ENCODE measurements at places on chromosomes 2 and 18.

DNA sequence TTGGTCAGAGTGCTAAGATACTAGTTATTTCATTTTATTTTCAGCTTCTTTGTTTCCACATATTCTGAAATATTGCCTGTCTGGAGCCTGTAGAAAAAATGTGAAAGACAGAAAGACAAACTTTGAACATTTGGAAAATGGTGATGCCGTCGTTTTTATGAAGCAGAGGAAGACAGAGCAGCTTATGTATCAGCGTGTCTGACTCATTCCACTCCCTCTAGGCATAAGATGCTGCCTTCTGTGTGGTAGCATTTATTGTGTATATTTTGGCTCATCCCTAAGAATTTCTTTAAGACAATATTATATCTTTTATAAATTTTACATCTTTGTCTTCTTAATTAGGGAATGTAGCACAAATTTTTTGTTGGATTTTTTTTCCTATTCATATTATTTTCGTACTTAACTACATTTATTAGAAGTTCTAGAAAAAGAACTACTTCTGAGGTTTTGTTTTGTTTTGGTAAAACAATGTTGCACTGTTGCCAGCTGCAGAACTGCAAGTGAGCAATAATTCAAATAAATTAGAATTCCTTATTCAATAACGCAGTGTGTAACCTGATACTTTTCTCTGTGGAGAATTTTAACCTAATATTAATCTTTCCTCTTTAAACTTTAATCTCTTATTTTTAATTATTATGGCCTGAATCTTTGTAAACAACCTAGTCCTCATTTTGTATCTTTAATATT is 300.4 kb downstream of the ZNF407 start:
- no peak for DNase-seq

DNA sequence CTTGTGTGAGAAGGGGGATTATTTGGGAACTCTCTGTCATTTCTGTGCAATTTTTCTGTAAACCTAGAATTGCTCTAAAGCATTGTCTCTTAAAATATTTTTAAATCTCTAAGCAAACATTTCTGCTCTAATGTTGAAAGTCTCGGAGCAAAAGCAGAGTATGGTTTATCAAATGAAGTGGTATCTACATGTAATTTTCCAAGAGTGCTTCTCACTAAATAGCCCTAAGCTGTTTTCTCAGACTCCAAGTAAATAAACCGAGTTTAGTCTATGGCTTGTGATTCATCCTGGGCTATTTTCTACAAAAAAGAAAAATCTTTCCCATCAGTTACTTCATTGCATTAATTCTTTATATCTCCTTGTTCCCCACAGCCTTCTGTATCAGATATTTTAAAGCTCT is 90.8 kb downstream of the METTL4 start:
- DNase-seq, result no peak

DNA sequence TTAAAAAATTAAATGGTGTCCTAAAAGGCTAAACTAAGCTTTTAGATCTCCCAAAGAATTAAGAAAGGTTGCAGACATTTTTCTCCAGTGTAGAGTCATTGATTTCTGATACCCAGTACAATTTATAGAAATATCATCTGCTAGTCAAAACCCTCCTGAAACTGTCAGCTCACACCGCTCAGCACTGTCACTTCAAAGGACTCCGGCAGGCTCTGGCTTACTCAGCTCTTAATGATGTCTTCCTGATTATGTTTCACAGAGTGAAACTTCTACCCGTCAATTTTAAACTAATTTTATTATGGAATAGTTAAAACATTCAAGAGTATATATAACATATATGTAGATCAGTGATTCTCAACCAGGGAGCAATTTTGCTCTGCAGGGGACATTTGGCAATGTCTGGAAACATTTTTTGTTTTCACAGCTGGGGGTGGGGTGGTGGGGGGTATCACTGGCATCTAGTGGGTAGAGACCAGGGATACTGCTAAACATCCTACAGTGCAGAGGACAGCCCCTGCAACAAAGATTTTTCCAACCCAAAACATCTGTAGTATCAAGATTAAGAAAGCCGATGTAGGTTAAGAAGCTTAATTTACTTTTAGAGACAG is 31.6 kb downstream of the CDK15 start:
- DNase-seq, result no peak

DNA sequence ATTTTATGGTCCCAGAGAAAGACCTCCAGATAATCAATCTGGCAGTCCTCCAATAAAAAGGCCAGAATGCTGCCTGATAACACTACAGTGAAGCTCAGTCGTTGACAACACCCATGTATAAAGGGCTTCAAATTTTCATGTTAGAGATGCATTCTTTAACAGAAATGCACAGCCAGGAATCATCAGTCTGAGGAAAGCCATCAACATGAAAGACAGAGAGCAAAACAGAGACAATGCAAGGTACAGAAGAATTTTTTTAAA is 13.8 kb downstream of the BABAM2 start:
- DNase-seq, result no peak

GRCh38 chr2:124149571-124149970 is 124.5 kb downstream of the CNTNAP5 start:
- no peak for DNase-seq
